ENCODE measurements at places on chromosomes 12 and 14.

GRCh38 chr14:101328412-101329028 lies 232.8 kb upstream of the DIO3 start:
- DNase-seq = no peak

- no peak for DNase-seq
Observed at GRCh38 chr12:44078273-44078672, 242.4 kb downstream of the TMEM117 start.

DNA sequence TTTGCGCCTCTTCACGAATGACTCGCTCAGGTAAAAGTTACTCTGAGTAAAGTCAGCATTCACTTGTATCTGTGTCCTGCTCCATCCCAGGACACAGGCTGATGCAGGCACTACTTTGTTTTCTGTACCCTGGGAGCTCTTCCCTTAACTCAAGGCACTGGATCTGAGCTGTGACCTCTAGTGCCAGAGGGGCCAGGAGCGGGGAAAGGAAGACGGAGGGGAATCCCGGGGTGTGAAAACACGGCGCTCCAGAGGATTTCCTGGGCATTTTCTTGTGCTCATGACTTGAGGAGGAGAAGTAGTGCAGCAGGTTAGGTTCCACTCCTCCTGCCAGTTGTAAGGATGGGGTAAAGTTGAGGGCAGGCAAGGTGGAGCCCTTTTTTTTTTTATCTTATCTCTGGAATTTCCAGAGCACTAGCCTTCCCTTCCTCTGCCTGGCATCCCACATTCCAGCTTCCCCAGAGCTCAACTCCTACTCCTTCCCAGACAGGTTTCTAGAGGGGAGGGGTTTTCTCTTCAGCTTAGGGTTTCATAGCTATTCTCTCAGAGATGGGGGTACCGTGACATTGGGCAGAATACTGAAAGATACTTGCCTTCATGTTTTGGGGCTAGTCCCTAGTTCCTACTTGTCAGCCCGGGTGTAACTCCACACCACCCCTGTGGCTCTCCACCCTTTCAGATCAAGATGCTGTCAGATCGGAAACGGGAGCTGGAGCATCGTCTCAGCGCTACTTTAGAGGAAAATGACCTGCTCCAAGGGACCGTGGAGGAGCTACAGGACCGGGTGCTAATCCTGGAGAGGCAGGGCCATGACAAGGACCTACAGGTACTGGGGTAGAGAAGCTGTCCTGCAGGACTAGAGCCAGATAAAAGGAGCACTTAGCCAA lies 52.3 kb downstream of the RAB35 start:
- no peak for DNase-seq

DNA sequence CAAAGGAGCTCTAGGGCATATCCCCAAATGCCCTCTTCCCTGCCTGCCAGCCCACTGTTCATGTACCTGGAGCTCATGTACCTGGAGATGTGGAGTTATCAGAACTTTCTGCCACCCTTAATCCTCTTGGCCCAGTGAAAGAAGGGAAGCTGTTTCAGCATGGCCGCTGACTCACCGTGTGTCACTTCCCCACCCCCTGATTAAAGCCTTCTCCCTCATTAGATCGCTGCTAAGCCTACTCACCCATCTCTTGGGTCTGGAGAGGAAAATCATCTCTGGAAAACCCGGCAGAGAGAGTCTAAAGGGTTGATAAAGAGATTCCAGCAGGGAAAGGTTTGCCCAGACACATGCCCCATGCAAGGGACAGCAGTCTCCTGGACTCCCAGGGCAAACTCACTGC lies 4.5 kb upstream of the LTBP2 start:
- no peak for DNase-seq

DNA sequence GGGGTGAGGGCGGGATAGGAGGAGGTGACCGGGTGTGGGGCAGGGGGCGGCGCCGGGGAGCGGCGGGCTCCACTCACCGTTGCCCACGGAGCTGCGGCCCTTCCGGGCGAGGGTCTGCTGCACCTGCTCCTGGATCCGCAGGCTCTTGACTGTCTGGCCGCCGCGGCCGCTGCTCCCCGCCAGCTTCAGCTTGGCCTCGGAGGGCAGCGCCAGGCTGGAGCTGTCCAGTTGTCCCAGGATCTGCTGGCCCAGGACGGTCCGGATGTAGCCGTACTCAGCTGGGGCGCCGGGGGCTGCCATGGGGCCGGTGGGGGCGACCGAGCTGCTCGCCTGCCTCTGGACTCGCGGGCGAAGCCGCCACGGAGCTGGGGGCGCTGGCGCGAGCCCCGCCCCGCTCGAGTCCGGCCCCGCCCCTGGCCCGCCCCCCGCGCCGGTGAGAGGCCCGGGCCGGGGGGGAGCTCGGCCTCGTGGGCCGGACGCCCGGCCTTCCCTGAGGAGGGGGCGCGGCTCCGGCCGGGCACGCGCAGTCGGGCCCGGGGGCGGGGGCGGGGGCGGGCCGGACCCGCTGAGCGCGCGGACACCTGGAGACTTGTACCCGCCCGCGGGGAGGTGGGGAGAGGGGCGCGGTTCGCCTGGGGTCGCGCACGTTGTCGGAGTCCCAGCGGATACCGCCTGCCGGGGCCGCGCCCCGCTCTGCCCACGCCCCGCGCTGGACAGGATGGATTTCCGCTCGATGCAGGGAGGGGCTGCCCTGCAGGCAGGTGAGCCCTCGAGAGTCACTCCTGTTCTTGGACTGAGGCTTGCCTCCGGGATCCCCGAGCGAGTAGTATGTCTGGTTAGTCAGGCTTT lies at the start of gene PKP2:
Gene PKP2 (minus strand): TSS at position 346 of the 849 bp plus-strand sequence. CDS start 46 bp downstream, at position 300.
- no peak for DNase-seq

DNA sequence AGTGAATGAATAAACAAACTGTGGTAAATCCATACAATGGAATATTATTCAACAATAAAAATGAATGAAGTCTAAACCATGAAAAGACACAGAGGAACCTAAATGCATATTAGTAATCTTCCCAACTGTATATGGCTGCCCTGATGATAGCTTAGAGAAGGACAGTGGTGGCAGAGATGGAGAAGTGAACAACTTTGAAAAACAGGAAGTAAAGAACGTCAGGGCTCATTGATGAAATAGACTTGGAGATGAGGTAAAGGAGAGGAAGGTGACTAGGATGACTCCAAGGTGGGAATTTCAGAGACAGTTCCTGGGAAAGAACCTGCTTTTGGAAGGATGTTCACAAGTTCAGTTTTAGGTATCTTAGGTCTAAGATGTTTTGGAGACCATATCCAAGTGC lies 36.3 kb upstream of the NT5DC3 start:
- DNase-seq = no peak

DNA sequence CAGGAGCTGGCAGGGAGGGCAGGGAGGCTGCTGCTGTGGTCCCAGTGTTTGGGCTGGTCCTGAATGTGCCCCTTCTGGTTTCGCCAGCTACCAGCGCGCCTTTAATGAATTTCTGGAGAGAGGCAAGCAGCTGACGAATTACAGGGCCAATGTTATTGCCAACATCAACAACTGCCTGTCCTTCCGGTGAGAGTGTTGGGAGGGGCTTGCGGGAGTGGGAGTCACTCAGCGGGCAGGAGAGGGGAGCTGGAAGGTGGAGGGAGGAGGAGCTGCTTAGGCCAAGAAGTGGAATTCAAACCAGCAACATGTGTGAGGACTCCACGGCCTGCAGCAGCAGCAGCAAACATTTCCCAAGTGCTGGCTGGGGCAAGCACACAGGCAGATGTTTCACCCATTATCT lies 7.7 kb downstream of the TNFAIP2 start:
- no peak for DNase-seq

GRCh38 chr14:61643555-61643954 lies 51.8 kb upstream of the HIF1A start:
- no peak for DNase-seq

DNA sequence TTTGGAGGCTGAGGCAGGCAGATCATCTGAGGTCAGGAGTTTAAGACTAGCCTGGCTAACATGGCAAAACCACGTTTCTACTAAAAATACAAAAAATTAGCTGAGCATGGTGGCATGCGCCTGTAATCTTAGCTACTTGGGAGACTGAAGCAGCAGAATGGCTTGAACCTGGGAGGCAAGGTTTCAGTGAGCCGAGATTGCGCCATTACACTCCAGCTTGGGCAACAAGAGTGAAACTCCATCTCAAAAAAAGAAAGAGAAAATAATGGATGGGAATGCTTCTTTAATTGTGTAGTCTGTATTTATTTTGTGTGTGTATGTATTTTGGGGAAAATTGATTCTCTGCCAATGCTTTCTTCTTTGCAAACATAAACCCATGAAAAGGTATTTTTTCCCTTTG lies 32.5 kb downstream of the SRGAP1 start:
- no peak for DNase-seq

GRCh38 chr14:20775901-20776300 lies 5.2 kb upstream of the RNASE6 start:
- DNase-seq = no peak
